Fibroblast of mammary gland (primary cell): ENCODE measurements at places on chromosomes 12 and 14.

DNA sequence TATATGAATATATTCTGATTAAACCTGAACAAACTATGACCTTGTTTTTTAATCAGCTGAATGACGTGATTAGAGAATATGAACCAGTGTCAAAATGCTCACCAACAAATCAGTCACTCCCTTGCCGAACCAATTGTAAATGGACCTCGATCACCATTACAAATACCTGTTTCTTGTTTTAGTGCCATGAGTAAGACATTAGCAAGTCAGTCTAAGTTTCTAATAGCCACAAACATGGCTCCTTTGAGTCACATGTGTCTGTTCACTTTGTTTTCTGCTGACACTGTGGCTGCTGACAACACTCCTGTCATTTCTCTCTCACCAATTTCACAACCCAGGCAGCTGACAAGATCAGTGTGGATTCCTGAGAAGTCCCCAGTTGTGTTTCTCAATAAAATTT, 286.2 kb upstream of the MDGA2 start:
- DNase-seq, result no peak

- no peak for DNase-seq
Measured at GRCh38 chr12:58465418-58465817, 454.9 kb downstream of the LRIG3 start.

DNA sequence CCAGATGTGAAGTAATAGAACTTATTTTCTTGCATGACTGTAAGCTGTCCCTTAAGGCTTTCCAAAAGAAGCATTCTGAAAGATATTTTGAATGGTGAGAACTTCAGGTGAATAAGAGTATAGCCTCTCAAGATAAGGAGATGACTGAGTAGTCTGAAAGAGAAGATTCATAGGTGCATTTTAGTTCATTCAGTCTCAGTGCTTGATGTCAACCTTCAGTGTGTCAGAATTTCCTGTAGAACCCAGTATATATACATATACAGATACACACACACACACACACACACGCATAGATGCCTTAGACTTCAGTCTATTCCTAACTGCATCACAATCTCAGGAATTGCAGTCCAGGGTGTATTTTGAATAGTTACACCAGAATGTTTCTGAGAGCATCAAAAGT, 7.4 kb downstream of the BICDL1 start:
- DNase-seq, result no peak

- peak; percentile 59 for DNase-seq
Measured at GRCh38 chr12:19095756-19096480, 33.6 kb upstream of the PLEKHA5 start.

DNA sequence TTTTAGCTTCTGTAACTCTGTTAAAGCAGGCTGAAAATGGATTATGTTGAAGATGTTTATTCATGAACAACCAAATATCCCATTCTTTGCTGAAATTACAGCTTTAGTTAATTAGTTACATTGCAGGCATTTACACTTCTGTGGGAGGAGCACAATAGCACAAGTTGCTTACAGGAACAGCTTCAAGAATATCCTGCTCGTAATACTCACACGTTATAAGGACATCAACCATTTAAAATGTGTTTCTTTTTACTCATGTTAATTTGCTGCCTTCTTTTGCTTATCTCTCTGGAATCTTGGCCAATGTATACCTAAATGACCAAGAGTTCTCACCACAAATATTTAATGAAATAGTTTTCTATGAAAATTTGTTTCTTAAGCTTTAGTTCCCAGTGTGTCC, 305.2 kb upstream of the SYT1 start:
- DNase-seq, result no peak

GRCh38 chr14:67413806-67414769, 2.1 kb upstream of the PLEK2 start:
- DNase-seq, result peak; percentile 85

- no peak for DNase-seq
Measured at GRCh38 chr12:79067977-79068376, 203.4 kb downstream of the SYT1 start.

- DNase-seq, result peak; percentile 28
Measured at GRCh38 chr14:50363714-50364111, 33.0 kb downstream of the CDKL1 start.

GRCh38 chr12:42187799-42188198, 43.1 kb upstream of the GXYLT1 start:
- peak; percentile 12 for DNase-seq

DNA sequence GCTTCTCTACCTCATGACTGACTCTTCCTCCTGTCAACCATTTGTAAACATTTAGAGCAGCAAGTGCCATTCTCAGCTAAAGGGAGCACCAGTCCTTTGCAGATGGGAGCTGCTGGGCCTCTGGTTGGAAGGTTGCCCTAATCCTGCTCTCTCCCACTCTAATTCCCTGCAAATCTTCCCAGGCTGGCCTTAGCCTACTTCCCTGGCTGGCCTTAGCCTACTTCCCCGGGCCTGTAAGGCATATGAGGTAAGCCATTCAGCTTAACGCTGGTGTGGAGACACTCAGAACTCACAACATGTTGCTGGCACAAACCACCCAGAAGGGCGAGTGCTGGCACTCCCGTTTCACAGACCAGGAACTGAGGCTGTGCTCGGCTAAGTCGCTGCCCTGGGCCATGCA, 69.0 kb downstream of the CPSF2 start:
- DNase-seq, result no peak

DNA sequence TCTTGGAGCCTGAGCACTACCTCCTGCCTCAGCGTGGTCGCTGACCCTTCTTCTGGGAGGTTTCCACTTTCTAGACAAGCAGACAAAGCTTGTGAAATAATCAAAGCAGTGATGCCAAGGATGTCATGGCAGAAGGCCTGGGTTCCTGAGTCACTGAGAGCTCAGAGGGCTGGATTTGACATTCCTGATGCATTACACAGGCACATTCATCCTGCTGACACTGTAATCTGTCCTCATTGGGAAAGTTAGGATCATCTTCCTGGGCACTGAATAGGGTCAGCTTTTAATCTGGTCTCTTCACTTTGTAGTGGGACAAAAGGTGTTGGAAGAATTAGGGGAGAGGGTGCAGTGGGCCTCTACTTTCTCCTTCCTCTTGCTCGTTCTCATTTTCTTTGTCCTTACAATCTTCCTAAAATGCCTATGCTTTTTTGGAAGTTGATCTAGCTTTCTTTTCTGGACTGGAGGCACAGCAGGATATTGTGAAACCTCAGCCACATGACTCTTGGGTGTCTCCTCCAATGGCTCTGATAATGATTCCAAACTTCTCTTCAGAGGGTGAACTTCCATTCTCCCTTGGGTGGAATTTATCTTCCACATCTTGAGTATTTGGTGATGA, 29.6 kb downstream of the EEA1 start:
- DNase-seq, result peak; percentile 100

DNA sequence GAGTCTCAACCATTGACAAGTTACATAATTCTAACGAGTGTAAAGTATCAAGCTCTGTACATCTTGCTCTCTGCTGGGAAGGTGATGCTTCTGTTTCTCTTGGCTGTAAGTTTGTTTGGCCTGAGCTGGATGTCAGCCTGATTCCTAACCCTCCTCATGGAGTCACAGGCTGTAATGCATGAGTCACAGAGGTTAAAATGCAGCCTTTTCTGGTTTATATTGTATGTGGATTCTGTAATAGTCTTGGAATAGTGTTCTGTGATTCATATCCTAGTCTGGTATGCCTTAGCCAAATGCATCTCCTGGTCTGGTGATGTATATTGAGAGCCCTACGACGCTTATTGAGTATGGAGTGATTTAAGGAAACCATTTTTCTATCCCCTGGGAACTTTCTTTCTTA, 104.5 kb upstream of the FRMD6 start:
- DNase-seq, result peak; percentile 100

DNA sequence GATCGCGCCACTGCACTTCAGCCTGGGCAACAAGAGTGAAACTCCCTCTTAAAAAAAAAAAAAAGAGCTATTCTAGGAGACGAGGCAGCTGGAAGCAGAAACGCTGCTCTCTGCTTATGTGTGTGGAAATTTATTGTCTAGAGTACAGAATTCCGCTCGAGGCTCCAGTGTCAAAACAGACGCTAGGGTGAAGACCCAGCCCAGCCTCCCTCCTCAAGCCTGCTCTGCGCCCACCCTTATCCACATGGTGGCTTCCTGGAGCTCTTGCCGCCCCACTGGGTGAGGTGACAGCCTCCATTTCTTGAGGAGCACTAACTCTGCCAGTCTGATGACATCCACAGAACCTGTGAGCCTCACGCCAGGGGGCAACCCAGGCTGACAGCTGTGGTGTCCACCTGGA, 49.5 kb upstream of the DLK1 start:
- DNase-seq, result no peak

DNA sequence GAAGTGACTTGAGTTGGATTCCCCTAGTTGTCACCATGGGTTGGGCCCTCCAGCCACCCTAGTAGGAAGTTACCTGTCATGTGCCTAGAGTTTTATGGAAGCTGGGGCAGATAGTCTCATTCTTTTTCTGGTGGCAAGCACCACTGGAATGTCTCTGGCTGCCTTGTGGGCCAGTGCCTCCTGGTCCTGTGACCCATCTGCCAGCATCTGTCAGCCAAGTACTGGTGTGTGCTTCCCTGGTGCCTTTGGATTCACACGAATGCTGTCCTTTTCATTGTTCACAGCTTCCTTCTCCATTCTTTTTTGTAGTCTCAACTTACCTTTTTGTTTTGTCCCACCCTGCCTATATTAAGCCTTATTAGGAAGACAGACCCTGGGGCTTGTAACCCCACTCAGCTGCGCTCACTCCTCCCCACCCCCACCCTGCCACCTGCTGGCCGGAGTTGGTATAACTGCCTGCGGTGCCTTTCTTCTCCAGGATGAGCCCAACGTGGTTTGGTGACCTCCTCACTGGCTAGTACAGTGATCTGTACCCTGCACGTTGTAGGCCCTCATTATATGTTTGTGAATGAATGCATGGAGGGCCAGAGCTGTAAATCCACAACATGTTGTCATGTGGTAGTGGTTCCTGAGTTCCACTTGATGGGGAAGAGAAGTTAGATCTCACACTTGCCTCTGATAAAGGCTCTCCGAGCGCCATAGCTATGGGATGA, 125.7 kb downstream of the TSPAN9 start:
- peak; percentile 40 for DNase-seq

DNA sequence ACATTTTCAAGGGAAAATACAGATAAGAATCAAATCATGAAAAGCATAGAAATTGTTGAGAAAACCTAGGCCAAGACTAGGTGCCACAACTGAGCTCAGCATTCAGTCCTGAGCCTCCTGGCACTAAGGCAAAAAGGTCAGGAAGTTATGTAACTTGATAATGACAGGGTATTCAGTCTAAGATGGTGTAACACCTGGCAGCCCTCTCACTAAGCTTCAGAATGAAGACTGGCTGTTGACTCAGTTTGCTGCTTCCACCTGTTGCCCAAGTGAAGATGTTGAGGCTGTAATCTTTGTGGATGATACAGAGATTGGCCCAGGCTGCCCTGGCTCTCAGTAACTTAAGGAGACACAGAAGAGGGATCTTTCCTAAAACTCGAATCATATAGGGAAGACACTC, 19.6 kb downstream of the PROX2 start:
- no peak for DNase-seq
